ENCODE measurements at places on chromosomes 11 and 22.

DNA sequence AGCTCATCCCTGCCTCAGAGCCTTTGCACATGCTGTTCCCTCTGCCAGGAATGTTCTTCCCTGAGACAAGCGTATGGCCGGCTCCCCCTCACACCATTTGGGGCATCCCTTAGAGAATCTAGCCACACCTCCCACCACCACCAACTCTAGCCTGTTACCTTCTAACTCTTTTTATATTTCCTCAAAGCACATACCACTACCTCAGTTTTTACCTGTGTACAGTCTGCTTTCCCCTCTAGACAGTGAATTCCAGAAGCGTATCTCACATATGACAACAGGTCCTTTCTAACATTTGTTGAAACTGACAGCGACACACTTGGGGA, 75.1 kb upstream of the ARFGAP3 start:
- no peak for DNase-seq

DNA sequence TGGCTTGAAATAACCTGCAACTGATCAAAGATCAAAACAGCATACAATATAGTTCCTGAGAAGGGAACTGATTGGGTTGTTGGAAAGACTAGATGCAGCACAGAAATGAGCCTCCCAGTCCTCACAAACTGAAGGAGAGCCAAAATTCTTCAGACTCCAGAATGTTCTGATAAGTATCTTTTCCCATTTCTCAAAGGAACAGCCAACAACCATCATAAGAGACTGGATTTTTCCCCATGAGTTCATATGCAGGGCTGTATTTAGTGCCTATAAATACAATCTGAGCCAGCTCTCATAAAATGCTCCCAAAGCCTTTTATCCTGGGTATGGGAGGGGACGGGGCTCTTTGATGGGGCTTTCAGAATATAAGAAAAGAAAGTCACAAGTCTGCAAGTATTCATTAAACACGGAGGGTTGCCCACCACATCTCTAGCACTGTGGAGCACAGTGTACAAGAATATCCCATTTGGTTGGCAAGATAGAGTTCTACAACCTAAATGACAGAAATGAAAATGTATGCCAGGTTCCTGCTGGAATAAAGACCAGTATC, 50.7 kb upstream of the LYVE1 start:
- DNase-seq = no peak

GRCh38 chr22:38148245-38148644, 33.4 kb downstream of the PLA2G6 start:
- DNase-seq = peak; percentile 27

DNA sequence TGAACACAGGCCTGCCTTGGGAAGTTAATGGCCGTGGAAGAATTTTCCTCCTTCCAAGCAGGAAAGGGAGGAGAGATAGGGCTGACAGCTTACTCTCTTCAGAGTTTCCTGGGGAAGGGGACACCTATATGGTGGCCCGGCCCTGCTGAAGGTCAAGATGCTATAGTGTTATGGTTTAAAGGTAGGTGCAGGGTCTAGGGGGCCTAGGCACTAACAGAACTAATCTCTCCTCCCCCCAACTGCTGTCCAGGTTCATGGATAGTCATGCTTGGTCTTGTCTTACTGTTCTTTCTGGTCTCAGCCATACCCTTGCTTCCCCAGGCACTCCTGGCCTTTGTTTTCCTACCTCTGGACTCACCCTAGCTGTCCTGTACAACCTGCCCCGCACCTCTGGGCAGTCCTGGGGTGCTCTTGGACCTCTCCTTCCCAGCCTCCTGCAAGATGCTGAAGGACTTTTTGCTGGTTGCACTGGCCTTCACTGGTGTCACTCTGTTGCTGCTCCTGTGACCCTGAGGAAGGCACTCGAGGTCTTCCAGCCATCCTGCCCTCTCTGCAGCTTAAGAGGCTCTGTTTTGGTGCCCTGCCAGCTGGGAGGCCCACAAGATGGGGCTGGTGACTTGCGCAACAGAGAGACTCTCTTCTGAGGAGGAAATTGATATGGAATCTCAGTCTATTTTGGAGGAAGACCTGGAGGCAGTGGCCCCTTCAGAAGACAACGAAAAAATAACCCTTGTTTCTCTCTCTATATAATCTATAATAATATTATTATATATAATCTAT, 17.9 kb downstream of the SEC14L3 start:
- DNase-seq = no peak

- DNase-seq = peak; percentile 86
Measured at GRCh38 chr11:88480223-88480622, 142.7 kb upstream of the CTSC start.

DNA sequence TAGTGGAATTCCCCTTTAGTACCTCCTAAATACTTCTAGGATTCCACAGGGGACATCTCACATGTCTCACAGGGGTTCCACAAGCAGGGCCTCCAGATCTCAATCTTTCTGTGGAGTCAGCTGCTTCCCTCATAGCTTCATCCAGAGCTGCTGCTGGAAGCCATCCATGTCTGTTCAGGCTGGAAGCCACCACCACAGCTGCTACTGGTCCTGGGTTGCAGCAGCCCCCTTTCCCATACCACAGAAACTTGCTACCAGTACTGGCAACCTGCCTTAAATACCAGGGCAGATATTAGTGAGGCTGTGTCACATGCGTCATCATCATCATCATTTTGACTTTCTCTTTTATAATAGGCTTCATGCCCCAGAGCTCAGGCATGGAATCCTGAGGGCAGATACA, 242.7 kb upstream of the NCAM1 start:
- DNase-seq = no peak

DNA sequence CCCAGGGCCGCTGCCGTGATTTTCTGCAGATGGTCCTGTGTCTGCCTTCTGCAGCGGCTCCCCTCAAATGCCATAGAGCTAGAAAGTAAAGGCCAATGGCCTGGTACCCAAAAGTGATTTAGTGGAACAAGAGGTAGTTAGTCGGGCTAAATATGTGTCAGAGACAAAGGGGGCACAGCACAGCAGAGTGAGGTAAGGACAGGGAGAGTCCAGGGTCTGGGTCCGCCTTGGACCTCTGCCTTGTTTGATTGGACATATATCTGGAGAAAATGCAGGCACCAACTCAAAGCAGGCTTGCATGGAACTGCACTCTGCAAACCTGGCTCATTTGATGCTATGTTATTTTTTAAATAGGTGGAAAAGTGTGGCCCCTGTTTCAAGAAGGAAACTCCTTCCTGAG, 249.6 kb upstream of the B3GAT1 start:
- DNase-seq = no peak

GRCh38 chr22:29245626-29246385, 22.0 kb downstream of the RHBDD3 start:
- DNase-seq = no peak

DNA sequence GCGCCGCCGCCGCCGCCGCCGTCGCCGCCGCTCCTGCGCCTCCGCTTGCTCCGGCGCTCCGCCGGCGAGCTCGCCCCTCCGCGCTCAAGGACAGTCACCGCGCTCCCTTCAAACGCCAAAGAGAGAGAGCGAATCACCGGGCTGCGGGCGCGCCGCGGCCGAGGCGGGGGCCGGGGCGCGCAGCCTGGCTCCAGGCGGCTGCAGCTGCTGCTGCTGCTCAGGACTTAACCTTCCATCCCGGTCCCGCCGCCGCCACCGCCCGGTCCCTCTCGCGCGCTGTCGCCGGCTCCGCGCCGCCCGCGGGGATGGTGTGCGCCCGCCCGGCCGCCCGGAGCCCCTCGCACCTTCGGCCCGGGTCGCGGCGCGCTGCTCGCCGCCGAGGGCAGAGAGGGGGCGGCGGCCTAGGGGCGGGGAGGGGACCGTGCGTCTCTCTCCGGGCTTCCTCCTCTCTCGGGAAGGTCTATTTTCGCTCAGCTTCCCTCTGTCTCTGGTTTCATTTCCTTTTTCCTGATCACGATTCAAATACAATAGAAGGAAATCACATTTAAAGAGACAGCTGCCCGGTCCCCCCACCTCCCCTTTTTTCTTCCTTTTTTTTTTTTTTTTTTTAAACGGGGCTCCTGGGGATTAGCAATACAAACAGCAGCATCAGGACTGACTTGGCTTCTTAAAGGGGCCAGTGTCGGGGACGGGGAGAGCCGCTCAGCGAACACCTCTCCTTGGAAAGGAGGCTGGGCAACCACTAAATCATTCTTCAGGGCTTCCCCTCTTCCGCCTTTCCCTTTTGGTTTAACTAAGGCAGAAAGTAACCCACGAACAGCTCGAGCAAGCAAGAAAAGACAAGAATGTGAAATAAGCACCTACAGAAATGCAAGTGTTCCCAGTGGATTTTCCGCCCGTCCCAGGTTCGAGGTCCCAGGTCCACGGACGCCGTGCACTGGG, 22.1 kb downstream of the LMO2 start:
- DNase-seq = no peak

All from AG09309 (cell line).